ENCODE measurements at places on chromosomes 12 and 14.

GRCh38 chr14:79294499-79294898 lies 916.8 kb downstream of the DIO2 start:
- DNase-seq: no peak

GRCh38 chr14:61609884-61610283 lies 85.4 kb upstream of the HIF1A start:
- DNase-seq: no peak

DNA sequence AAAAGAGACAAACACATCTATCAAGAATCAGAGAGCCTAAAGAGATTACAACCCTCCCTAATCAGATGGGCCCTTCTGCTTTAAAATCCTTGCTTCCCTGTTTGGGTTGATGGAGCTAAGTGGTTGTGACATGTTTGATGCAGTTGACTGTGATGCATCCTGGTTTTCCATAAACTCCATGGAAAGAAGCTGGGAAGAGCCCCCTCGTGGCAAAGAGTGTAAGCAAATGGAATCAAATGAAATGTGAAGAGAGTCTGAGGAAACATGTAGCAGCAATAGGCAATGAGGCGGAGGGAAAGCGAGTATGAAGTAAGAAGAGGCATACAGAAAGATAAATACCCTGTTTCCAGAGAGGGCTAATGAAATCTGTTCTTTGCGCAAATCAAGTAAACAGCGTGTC lies 70.4 kb upstream of the SLCO1C1 start:
- peak; percentile 38 for DNase-seq

DNA sequence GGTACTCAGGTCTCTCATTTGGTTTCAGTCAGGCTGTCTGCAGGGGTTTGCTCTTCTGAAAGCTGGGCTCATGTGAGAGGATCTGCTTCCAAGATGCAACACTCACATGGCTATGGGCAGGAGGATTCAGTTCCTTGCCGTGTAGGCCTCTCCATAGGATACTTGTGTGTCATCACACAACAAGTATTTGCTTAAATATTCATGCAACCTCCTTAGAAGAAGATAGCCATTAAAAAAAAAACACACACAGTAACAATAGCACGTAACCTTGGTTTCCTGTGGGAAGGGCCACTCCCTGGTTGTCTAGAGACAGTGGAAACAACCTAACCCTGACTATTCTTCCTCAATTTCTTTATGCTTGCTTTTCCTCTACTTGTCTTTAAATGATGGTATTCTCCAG lies 31.8 kb upstream of the CLEC4E start:
- no peak for DNase-seq

GRCh38 chr12:96020314-96021003 lies 14.9 kb downstream of the LTA4H start:
- DNase-seq: no peak

- DNase-seq: no peak
Measured at GRCh38 chr14:29798811-29799210, 128.8 kb downstream of the PRKD1 start.

DNA sequence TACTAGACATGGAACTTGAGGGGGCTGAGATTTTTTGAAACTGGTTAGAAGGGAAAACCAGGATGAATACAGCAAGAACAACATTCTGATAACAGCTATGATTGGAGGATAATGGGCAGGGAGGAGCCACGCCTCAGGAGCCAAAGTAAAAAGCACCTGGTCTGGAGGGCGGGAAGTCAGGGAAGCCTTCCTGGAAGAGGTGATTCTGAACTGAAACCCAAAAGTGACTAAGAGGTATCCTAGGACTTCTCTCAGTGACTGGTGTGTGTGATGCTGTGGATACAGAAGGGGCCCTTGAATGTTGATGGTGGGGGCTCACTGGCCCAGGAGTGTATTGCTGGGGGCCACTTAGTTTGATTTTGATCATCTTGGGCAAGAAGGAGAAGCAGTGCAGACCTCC lies 18.8 kb upstream of the GPR68 start:
- DNase-seq: no peak

- DNase-seq: no peak
Measured at GRCh38 chr12:47378907-47379306, 299.1 kb upstream of the AMIGO2 start.

DNA sequence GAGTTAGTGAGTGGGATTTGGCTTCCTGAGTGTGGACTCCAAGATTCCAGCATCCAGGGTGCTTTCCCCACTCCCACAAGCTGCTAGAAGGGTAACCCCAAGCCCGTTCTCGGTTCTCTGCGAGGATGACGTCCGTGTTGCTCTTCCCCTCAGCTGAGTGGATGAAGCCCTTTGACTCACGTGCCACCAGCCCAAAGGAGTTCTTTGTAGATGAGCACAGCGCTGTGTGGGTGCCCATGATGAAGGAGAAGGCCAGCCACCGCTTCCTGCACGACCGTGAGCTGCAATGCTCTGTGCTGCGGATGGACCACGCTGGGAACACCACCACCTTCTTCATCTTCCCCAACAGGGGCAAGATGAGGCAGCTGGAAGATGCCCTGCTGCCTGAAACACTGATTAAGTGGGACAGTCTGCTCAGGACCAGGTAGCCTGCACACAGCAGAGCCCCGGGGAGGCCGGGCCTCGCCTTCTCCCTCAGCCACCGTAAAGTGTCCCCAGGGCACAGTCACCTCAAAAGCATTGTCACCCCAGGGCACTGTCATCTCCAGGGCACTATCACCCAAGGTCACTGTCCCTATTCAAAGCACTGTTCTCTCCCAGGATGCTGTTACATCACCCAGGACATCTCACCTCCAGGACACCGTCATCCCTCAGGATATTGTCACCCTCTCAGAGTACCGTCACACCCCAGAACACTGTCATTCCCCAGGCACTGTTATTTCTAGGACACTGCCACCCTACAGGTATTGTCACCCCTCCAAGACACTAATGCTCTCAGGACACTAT lies 31.3 kb downstream of the SERPINA3 start:
- no peak for DNase-seq

DNA sequence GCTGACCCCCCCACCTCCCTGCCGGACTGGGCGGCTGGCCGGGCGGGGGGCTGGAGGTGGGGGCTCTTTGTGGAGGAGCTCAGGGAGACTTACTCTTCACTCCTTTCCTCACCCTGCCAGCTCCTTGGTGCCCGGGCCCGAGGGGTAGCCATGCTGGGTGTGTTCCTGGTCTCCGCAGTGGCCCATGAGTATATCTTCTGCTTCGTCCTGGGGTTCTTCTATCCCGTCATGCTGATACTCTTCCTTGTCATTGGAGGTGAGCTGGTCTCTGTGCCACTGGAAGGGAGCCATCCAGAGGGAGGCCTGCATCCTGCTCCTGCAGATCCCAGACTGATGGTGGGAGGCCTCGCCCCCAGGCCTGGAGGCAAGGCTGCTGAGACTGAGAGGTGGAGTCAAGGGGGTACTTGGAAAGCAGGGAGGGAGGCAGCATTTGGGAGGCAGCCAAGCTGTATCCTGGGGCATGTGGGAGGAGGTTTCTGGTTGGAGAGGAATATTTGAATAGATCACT lies 19.7 kb downstream of the SOAT2 start:
- no peak for DNase-seq

GRCh38 chr12:41476499-41477439 lies 288.6 kb downstream of the PDZRN4 start:
- no peak for DNase-seq

GRCh38 chr12:15726027-15726877 lies 62.9 kb downstream of the EPS8 start:
- DNase-seq: no peak

DNA sequence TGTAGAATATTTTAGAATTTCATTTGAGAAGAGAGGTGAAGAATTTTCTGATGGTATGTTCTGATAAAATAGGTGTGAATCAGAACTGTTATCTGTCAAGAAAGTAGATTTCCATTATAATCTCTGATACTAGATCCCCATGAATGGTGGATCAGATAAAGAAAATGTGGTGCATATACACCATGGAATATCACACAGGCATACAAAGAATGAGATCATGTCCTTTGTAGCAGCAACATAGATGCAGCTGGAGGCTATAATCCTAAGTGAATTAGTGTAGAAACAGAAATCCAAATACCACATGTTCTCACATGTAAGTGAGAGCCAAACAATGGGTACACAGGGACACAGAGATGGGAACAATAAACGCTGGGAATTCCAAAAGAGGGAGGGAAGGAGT lies 372.0 kb upstream of the ATP2B1 start:
- no peak for DNase-seq

DNA sequence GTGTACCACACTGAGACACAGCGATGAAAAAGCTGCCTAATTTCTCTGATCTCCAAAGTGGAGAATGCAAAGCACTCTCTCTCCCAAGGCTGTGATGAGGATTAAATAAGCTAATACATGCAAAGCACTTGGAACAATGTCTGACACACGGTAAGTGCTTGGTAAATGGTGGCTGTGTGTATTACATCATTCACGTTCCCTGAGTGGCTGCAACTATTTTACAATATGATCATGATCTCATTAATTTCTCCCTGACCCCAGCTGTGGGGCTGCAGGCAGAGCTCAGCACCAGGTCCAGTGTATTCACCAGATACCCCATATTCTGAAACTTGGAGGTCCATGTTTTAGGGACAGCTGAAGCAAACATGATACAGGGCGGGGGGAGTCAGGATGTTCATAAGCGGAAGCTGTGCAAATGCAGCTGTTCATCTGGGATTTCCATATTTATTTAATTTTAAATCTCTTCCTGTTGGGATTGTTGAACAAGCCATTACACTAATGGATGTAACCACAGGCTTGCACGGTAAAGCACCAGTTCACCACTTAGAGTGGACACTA lies 106.4 kb downstream of the CCDC60 start:
- no peak for DNase-seq

DNA sequence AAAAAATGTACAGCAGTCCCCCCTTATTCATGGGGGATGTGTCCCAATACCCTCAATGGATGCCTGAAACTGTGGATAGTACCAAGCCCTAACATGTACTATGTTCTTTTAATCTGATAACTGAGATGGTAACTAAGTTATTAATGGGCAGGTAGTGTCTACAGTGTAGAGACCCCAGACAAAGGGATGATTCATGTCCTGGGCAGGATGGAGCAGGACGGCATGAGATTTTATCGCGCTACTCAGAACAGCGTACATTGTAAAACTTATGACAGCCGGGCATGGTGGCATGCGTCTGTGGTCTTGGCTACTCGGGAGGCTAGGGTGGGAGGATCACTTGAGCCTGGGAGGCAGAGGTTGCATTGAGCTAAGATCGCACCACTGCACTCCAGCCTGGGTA lies 37.1 kb downstream of the KIAA0586 start:
- no peak for DNase-seq

GRCh38 chr12:31033681-31034080 lies 40.0 kb upstream of the DDX11 start:
- no peak for DNase-seq

DNA sequence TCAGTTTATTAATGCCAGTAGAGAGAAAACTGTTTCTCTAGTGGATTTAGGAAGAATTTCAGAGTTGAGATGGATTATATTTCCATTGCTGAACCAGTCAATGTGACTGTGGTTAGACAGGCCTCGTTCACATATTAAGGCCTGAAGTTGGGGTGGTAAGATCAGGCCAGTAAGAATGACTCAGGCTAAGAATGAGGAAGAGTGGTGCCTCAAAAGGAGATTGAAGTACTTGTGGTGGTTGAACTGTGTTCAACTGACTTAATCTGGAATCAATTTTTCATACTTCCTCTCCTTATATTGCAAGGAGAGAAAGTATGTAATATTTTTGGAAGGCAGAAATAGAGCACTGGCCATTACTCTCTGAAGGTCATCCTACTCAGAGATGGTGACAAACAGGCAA lies 37.8 kb upstream of the ATF7IP start:
- no peak for DNase-seq

GRCh38 chr14:101862177-101862576 lies 100.7 kb downstream of the PPP2R5C start:
- DNase-seq: no peak

DNA sequence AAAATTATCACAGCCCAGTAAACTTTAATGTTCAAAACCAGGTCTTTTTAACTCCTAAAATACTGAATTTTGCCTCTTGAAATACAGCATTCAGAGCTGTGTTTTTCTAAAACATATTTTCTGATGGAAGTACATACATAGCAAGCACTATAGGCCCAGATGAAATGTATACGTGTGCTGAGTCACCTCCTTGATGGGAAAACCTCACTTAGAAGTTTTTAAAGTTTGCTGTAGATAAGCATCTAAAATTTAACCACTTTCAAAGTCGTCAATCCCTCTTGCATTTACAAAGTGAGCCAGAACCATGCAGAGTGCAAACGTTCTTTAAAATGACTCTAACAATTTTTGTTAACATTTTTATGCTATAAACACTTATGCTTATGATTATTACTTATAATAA lies 618.8 kb downstream of the RPS29 start:
- DNase-seq: no peak

- DNase-seq: no peak
Measured at GRCh38 chr12:26520869-26521268, 312.1 kb downstream of the ITPR2 start.

DNA sequence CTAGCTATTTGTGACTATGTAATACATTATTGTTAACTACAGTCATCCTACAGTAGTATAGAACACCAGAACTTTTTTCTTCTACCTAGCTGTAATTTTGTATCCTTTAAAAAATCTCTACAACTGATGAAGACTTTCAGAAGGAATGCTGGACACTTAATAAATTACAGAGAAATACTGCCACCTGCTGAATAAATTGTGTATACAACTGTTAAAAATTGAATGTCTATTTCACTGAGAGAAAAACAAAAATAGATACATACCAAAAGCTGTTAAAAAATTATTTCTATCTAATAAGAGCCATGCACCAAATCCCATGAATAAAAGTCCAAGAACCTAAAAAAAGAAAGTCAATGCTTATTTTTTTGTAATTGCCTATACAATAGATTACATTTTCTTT lies 6.6 kb downstream of the TSPAN19 start:
- no peak for DNase-seq

DNA sequence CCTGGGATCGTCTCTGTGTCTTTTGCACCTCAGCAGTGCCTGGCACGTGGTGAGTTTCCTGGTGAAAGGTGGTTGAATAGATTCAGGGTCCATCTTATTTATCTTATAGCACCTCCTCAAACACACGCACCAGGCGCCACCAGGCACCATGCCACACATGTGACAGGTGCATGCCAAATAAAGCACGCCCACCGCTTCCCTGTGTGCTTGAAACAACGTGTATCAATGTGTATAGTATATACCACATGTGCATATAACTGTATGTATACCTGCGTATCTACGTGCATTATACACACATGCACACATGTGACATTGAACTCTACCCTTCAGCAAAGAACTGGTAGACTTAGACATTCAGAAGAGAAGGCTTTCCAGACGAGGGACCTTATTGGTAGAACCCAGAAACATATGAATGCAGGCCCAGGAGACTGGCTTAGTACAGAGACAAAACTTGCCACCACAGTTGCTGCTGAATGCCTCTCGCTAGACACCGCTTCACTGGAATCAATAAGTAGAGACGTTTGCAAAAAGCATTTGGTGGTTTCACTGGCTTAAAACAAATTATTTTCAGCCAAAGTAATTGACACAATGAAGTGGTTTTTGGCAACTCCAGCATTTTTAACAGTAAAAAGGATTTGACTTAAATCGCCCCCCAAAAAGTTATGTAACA lies 10.0 kb downstream of the EML1 start:
- DNase-seq: no peak

DNA sequence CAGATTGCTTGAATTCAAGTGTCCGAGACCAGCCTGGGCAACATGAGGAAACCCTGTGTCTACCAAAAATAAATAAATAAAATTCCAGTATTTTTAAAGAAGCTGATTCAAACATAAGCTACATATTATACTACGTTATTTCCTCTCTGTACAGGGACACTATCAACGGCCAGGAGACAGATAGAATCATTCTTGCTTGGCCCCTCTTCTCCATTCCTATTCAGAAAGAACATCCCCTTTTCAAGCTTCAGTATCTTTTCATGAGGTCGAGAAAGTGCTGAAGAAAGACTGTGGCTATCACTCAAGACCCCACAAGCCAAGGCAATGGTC lies 314 bp upstream of the DHRS7 start:
- DNase-seq: no peak

Data from endothelial cell (in vitro differentiated cells).